ENCODE measurements at places on chromosomes 13 and 19. TPM values are rescaled to one million over a fixed set of nuclear protein-coding genes. Genes with fewer than 3 reads are reported as not detected.

- DNase-seq: no peak
Measured at GRCh38 chr13:99909836-99910619, 61.5 kb downstream of the ZIC5 start.

DNA sequence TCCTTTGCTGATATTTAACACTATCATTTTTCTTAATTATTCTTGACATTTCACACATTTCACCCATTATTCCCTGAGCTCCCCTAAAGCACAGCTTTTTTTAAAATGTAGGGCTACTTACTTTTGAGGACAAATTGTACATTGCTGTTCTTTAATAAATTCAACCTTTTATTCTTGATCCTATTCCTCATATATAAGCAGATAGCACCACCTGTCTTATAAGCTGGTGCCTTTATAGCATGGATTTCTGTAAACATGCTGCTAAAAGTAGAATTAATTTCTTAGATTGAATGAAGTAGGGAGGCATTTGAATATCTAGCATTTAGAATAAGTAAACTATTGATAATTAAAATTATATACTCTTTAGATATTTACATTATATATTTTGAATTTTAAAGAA, 603.4 kb upstream of the PCDH9 start:
- DNase-seq: no peak

GRCh38 chr19:45773384-45773783, 4.3 kb upstream of the SIX5 start:
- no peak for DNase-seq

- DNase-seq: no peak
Measured at GRCh38 chr13:33112766-33113165, 96.5 kb downstream of the KL start.

- DNase-seq: no peak
Measured at GRCh38 chr13:109697936-109698335, 88.4 kb downstream of the IRS2 start.

GRCh38 chr13:95763601-95764000, 86.7 kb downstream of the DNAJC3 start:
- DNase-seq: no peak

DNA sequence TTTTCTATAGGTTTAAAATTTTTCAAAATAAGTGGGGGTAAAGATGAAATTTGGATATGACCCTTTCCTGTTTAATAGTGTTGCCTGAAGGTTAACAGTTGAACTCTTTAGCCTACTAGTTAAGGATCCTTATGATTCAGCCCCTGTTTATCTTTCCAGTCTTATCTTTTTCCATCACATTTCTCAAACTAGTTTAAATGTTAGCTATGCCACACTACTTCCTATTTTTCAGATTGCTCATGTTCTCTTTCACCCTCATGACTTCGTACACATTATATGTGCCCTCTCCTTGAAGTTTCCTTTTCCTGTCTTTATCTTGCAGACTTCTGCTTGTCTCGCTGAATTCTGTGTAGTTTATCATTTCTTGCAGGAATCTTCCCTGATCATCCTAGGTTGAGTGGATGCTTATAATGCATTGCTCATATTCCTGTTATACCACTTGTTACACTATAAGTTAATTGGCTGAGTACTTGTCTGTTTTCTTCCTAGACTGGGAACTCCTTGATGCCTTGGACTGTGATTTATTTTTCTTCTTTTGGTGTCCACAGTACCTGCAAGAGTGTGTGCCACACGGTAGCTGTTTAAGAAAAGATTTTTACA, 86.7 kb downstream of the FNDC3A start:
- DNase-seq: no peak

- DNase-seq: no peak
Measured at GRCh38 chr13:80598189-80598588, 257.3 kb upstream of the SPRY2 start.

DNA sequence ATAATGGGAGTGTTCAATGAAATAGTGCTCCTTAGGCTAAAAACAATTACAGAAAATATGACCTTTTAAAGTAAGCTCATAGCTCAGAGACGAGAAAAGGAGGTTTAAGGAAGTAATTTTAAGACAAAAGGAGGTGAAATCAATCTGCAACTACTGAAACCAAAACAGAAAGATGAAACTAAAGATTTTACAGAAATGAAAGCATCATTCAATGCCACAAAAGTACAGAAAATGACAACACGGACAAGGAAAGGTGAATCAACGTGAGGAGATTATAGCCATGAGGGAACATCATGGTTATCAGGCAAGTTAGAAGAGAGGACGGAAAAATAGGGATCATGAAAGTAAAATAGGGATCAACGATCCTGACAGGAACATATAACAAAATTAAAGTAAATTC, 745.2 kb downstream of the PCDH17 start:
- no peak for DNase-seq

- no peak for DNase-seq
Measured at GRCh38 chr13:99123101-99124045, 77.3 kb upstream of the UBAC2 start.

GRCh38 chr13:46543287-46543686, 9.7 kb upstream of the LRCH1 start:
- DNase-seq: no peak

GRCh38 chr13:85724546-85725432, 74.4 kb downstream of the SLITRK6 start:
- DNase-seq: no peak

- DNase-seq: peak; percentile 70
Measured at GRCh38 chr19:38736413-38737280, 7.6 kb downstream of the CAPN12 start.

GRCh38 chr13:94305033-94305432, 174.4 kb downstream of the DCT start:
- no peak for DNase-seq

GRCh38 chr19:10372690-10373089, 7.7 kb downstream of the TYK2 start:
- no peak for DNase-seq

The PEAK3 gene
- not detected for total RNA-seq

The KCNJ14 gene
- 1.8 TPM for total RNA-seq

The ZNF77 gene
- total RNA-seq: 4.0 TPM

The IL17D gene
- total RNA-seq: 1.5 TPM

The CKM gene
- total RNA-seq: 0.24 TPM

The SULT2B1 gene
- total RNA-seq: 5.3 TPM

The CELF5 gene
- 2.6 TPM for total RNA-seq

The NLRP11 gene
- not detected for total RNA-seq

The TTC9B gene
- total RNA-seq: 0.48 TPM

The ANKRD24 gene
- total RNA-seq: 0.48 TPM
